Lung microvascular endothelial cell (primary cell): ENCODE measurements at places on chromosomes 12 and 14. TPM values are rescaled to one million over a fixed set of nuclear protein-coding genes. Genes with fewer than 3 reads are reported as not detected.

CACNA1C gene
- total RNA-seq, result under 0.01 and 0.44 TPM in 2 replicates

KLRG1 gene
- total RNA-seq, result 0.20 and 0.22 TPM in 2 replicates

CRIP1 gene
- total RNA-seq, result 0.44 TPM in 1 of 2 replicates, not detected in the other

GRIP1 gene
- 0.20 TPM in 1 of 2 replicates, not detected in the other for total RNA-seq

ASIC1 gene
- total RNA-seq, result under 0.01 TPM in 1 of 2 replicates, not detected in the other

CEBPE gene
- total RNA-seq, result not detected in 2 replicates

GPN3 gene
- 15.7 and 18.1 TPM in 2 replicates for total RNA-seq

GRCh38 chr12:5163661-5164060 is 120.0 kb downstream of the KCNA5 start:
- DNase-seq, result no peak

DNA sequence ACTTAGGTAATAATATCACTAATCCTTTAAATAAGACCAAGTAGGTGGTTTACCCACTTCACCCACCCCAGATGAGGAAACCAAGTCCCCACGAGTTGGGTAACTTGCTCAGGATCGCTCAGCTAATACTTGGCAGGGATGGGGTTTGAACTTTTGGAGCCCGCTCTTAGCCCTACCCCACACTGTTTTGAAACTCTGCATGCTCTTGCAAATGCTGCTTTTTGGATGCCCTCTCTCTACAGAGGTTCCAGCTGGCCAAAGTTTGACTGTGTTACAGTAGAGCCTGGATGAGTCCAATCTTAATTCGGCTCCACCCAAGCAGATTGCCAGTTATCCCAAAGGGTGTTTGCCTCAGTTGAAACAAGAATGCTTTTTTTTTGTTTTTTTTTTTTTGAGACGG is 6.8 kb downstream of the PLEKHG3 start:
- no peak for DNase-seq

DNA sequence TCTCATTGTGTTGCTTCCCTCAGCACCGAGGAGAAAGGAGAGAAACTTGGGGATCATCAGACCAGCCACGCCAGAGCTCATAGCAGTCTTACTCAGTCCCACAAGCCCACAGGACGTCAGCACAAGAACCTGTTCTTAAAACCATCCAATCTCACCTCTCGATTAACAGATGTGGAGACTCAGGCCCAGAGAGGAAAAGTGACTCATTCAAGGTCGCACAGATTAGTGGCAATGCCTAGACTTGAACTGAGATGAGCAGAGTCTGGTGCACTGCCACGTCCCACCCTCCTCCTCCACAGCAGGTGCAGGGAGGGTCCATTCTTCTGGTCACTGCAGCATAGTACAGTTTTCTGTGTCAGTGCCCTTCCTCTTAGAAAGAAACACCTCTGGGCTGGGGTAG is 154.9 kb upstream of the PZP start:
- DNase-seq, result no peak

- DNase-seq, result no peak
These were observed 19.8 kb upstream of the SLC5A8 start for GRCh38 chr12:101229841-101230241.

DNA sequence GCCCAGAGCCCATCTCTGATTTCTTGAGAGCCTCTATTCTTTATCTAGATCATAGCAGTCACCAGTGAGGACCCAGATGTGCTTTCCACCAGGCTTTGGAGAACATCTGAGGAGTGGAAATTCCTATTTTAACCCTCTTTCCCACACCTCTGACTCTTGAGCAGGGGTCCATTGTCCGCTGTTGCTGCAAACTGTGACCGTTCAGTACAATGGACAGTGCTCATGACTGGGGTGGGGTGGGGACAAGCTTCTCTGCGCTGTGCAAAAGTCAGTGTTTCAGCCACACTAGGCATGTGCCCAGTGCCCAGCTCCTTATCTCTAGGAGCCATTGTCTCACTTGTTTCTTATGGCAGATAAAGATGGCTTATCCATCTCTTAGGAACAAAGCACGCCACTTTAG is 16.9 kb upstream of the KRT7 start:
- DNase-seq, result peak; percentile 71

- no peak for DNase-seq
These were observed 10.4 kb upstream of the TMEM263 start for GRCh38 chr12:106945261-106945851.

DNA sequence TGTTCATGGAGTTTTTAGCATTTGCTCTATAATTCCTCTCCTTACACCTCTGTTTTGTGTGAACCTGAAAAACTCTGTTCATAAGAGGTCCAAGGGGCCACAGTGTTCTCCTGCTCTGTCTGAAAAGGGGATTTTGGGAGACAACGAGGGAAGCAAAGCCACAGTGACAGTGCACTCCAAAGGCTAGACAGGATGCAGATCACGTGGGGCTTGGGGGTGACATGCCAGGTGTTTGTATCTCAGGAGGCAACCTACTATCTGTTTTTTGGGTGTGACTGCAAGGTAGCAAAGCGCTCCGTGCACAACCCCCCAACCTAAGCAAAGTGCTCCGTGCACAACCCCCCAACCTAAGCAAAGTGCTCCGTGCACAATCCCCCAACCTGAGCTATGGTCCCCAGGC is 5.1 kb upstream of the CHD4 start:
- no peak for DNase-seq

DNA sequence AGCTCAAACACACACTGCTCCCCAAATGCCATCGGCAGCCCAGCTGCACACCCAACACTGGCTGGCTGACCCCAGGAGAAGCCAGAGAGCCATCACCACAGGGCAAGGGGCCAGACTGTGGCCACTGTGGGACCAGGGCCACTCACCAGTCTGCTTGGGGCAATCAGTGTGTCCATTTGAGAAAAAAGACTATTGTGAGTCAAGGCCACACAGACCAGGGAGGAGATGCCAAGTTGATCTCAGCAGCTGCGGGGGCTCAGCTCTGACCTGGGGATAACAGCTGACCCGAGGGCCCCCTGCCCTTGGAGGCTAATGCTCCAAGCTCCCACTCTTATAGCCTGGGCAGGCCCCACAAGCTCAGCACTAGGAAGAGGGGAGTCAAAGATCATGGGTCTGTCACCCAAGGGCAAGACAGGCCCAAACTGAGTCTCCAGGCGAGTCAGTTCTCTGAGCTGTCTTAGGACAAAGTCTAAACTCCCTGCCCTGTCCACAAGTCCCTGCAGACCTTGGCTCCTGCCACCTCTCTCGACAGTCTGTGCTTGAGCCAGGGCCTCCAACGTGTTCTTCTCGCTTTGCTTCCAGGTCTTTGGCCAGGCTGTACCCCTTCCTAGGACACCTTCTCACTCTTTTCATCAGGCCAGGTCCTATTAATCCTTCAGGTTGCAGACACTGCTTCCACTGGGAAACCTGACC is 30.1 kb upstream of the PNMA1 start:
- peak; percentile 5 for DNase-seq

GRCh38 chr14:102907303-102907844 is 15.1 kb upstream of the AMN start:
- no peak for DNase-seq

DNA sequence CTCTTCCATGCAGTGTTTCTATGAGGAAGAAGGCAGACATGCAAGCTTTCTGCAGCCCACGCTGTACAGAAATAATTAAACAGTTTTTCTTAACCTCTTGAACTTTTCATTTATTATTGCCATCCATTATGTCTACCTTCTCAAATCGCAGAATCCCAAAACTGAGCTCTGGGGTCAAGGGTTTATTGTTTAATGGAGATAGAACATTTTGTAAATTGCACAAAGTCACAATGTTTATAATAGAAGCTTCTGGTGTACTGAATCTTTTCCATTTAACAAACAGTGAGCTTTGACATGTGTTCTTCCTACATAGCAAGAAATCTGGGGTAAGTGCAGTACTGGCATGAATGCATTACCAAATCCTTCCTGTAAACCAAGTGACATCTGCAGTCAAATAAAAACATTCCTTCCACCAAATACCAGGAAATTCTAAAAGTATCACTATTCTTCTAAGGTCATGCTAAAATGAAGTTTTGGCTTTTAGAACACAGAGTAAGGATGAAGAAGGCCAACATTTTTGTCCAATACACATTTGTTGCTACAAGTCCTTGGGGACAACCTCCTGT is 385.3 kb upstream of the DDHD1 start:
- no peak for DNase-seq

- DNase-seq, result peak; percentile 49
These were observed 24.8 kb upstream of the MTHFD1 start for GRCh38 chr14:64363265-64363846.

DNA sequence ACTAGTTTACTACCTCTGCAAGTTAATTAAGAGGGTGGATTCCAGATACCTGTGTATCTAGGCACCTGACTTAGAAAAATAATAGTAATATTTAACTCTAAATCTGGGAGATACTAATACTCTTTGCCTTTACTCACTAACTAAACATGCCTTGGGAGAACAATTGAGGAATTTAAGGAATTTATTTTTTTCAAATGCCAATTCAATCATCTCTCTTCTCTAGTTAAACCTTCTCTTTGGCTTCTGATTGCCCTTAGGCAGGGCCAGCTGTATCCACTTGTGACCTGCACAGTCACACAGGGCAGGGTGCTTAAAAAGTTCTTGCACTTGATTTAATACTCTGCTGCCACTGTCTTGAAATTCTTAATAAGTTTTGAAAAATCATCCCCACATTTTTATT is 142.4 kb downstream of the PLCZ1 start:
- no peak for DNase-seq

DNA sequence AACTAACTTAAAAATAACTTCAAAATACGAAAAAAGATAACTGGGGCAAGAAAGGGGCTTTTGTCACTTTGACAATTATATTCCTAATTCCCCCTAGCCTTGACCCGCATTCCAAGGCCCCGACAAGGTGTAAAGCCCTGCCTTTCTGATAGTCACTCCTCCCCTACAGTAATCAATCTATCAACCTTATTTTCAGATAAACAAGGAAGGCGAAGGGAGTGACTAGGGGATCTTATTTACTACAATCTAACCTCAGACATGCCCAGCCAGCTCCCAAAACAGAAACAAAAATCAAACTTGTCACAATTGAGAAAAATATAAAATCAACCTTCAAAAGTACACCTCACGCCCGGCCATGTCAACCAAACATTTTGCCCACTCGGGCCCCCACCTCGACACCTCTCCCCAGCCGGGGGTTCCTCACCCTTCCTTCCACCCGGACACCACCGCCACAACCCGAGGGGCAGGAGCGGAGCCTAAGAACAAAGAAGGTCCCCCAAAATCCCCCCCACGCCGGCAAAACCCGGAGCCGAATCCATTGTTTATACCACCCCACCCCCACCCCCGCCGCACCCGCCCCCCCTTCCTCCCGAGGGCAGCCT is 562 bp downstream of the ZFYVE1 start:
- DNase-seq, result peak; percentile 20

GRCh38 chr12:117732761-117733548 is 235.8 kb downstream of the KSR2 start:
- no peak for DNase-seq

- DNase-seq, result no peak
These were observed 435.9 kb upstream of the PDE3A start for GRCh38 chr12:19932413-19932812.

DNA sequence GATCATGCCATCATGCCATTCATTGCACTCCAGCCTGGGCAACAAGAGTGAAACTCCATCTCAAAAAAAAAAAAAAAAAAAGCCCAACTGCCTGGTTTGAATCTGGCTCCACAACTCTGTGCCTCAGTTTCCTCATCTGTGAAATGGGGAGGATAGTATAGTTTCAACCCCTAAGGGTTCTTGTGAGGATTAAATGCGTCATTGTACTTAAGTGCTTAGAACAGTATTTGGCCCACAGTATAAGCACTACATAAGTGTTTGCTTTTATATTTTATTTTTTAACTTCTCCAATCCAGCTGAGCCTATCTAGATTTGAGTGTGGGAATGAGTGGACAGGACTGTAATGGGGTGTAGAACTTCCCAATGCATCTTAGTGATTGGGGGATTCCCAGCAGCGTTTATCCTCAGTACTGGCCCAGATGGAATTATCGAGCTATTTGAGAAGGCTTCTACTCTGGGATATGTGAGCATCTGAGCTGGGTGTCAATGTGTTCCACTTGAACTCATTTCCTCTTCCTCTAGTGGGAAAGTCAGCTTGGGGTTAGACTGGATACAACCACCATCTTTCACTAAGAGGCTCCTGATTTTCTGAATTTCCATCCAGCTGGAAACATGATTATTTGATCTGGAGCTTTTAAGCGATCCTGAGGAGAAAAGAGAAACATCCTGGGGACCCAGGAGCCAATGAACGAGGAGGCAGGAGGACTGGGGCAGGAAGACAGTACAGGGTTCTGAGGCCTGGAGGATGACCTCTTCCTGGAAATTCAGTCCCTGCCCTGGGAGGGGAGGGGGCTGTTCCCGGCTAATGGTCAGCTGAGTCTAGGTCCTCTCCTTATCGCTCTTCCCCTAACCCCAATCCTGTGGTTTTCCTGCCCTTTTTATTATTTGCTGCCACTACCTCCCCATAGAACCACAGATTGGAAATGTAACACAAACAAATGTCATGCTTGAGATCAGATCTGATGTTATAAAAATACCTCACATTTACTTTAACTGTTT is 9.3 kb upstream of the ESPL1 start:
- peak; percentile 26 for DNase-seq

DNA sequence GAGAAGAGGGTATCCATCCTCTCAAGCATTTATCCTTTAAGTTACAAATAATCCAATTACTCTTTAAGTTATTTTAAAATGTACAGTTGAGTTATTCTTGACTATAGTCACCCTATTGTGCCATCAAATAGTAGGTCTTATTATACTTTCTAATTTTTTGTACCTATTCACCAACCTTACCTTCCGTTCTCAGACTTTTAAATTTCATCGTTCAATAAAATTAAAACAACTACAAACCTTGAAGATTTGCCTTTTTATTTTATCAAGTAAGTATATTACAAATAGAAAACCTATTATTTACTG is 972 bp upstream of the DCTN2 start:
- no peak for DNase-seq

GRCh38 chr12:118456741-118457140 is 80.4 kb downstream of the SUDS3 start:
- DNase-seq, result no peak

DNA sequence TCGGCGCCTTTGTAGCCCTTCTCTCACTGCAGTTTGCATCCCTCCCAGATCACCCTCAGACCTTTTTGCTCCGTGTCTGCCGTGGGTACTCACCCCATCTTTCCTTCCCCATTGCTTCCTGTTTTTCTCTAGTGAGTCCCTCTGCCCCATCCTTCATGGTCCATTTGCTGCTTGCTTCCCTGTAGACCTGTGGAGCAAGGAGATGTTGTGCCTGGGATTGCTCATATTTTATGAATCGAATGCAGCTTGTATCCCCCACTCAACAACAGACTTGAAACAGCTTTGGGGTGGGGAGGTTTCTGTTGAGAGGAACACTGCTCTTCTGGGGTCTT is 661 bp downstream of the DENR start:
- DNase-seq, result peak; percentile 27

GRCh38 chr14:101207041-101207440 is 303.5 kb upstream of the RTL1 start:
- DNase-seq, result no peak

GRCh38 chr14:76742966-76743365 is 18.3 kb upstream of the VASH1 start:
- no peak for DNase-seq
